ENCODE measurements at places on chromosomes 4 and X. TPM values are rescaled to one million over a fixed set of nuclear protein-coding genes. Genes with fewer than 3 reads are reported as not detected.

Gene ANAPC4
- 40.9 TPM for total RNA-seq

Gene WNK3
- 0.05 TPM for total RNA-seq

Gene SSX1
- not detected for total RNA-seq

Gene POLN
- 1.4 TPM for total RNA-seq

Gene PF4V1
- not detected for total RNA-seq

Gene SULT1B1
- total RNA-seq = 0.11 TPM

Gene NAT8L
- 3.5 TPM for total RNA-seq

Gene CACNA1F
- total RNA-seq = 0.32 TPM

Gene WAS
- 117 TPM for total RNA-seq

Gene GAGE12E
- not detected for total RNA-seq

Gene FRAS1
- not detected for total RNA-seq

Gene TMEM271
- total RNA-seq = not detected

Gene SATL1
- not detected for total RNA-seq

Gene ESX1
- total RNA-seq = 0.11 TPM

Gene BMP3
- total RNA-seq = not detected

Gene MXRA5
- not detected for total RNA-seq

Gene CNGA1
- total RNA-seq = not detected

Data from activated T-helper 2 cell treated with anti-CD3 and anti-CD28 coated beads, Interferon-gamma antibody, Interleukin-2, Interleukin-4, amounts not matched to agents 10 μg/mL and 5 μg/mL and 100 μg/mL, durations not matched to agents 14 hours and 24 hours and 36 hours (primary cell).